ENCODE measurements at places on chromosomes 4 and X.

GRCh38 chrX:8849458-8849857 is 48.3 kb upstream of the FAM9A start:
- no peak for DNase-seq

- DNase-seq: no peak
Measured at GRCh38 chrX:132961511-132961910, 3.1 kb upstream of the HS6ST2 start.

DNA sequence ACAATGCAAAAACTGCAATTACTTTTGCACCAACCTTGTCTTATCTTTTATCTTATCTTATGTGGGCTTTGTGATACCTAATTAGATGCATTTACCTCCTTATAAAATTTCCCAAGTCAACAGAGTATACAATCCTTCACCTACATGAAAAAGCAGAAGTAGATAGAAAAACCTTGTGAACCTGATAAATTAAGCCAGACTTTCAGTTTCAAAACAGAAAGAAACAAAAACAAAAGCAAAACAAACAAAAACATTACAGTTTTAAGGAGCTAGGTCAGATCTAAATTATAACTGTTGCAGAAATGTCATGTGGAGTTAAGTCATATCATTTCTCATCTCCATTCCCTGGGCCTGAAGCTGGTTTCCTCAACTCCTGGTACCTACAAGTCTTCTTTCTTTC is 24.9 kb upstream of the CXXC4 start:
- DNase-seq: no peak

DNA sequence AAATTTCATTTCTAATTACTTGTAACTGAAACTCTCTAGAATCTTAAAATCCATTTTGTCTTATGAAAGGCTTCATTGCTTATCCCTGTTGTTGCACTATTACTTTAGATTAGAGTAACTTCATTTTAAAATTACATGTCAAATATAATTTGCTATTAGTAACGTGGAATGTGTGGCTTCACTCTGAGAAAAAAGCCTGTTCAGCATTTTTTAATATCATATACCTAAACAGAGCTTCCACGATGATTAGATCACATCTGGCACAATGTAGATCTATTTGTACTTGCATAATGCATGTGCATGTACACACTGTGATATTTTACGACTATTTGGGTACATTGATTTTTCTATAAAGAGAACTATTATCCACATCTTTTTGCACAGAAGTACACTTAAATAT is 648.1 kb downstream of the RPA4 start:
- no peak for DNase-seq

GRCh38 chr4:35164063-35164462 is 1080.3 kb downstream of the ARAP2 start:
- no peak for DNase-seq

GRCh38 chr4:138392751-138393308 is 150.7 kb upstream of the SLC7A11 start:
- peak; percentile 6 for DNase-seq

DNA sequence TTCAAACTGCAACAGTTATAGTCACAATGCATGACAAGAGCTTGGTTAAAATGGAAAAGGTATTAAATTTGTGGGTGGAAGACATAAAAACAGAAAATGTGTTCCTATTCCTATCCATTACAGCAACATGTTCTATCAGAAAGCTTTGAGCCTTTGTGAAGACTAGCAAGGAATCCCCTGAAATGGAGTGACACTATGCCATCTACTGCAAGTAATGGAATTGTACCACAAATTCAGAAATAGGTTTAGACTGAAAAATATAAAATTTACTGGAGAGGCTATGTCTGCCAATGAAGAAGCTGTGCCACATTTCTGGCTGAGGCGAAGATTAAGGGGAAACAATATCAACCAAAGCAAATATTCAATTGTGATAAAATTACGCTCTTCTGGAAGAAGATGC is 247.9 kb downstream of the ADAM29 start:
- no peak for DNase-seq

GRCh38 chr4:168076989-168077725 is 15.2 kb upstream of the ANXA10 start:
- DNase-seq: peak; percentile 56

- DNase-seq: no peak
Measured at GRCh38 chr4:102764901-102765300, 4.1 kb upstream of the MANBA start.

DNA sequence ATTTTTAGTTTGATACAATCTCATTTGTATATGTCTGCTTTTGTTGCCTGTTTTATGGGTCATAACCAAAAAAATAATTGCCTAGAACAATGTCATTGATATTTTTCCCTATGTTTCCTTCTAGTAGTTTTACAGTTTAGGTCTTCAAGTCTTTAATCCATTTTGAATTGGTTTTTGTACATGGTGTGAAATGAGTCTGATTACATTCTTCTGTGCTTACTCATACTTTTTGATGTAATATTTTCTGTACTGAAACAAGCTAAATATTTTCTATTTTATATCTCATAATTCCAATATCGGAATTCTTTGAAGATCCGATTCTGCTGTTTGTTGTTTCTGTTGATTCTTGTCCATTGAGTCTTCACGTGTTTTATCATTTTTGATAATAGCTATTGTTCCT is 10.6 kb downstream of the TMEM156 start:
- no peak for DNase-seq

DNA sequence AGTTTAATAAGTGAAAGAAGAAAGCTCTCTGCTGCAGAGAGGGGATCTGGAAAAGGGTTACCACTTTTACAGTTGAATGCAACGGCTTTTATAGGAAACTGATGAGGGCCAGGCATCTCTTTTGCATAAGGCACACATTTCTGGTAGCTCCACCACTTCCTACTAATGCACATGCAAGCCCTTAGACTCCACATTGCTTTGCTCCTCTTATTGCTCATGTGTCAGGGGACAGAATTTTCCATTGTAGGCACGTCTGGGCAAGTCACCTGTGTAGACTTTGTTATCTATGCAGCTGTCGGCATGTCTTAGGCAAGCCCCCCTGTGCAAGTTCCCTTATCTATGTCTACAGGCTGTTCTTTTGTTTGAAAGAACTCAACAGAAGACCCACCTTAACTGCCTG is 294.6 kb upstream of the STS start:
- DNase-seq: no peak
